ENCODE measurements at places on chromosomes 2 and 18.

DNA sequence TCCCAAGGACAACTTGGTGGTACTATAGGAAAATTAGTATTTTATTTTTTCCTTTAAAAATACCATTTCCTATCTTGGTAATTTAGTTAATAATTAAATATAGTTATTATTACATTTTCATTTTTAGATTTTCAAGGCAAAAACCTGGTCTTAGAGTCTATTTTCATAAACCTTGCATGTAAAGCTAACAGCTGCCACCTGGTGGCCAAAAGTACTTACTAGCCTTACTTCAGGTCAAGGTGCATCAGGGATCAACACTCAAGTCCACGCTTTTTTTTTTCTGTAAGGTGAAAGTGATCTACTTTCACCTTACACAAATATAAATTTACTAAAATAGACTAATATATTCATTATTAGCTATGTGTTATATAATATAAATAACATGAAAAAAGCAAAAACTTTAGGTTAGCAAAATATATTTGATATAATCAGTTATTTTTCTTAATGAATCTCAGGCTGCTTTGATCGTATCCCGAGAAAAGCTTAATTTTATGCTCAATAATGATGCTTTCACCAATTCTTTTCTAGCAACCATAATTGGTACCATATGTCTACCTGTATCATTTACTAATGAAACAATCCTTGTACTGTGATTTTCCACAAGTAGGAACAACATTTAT is 62.5 kb downstream of the RELCH start:
- DNase-seq, result peak; percentile 55

GRCh38 chr2:39429746-39430145 is 7.3 kb downstream of the MAP4K3 start:
- DNase-seq, result no peak

- DNase-seq, result no peak
Measured at GRCh38 chr2:232228332-232228731, 150.2 kb upstream of the ALPP start.

DNA sequence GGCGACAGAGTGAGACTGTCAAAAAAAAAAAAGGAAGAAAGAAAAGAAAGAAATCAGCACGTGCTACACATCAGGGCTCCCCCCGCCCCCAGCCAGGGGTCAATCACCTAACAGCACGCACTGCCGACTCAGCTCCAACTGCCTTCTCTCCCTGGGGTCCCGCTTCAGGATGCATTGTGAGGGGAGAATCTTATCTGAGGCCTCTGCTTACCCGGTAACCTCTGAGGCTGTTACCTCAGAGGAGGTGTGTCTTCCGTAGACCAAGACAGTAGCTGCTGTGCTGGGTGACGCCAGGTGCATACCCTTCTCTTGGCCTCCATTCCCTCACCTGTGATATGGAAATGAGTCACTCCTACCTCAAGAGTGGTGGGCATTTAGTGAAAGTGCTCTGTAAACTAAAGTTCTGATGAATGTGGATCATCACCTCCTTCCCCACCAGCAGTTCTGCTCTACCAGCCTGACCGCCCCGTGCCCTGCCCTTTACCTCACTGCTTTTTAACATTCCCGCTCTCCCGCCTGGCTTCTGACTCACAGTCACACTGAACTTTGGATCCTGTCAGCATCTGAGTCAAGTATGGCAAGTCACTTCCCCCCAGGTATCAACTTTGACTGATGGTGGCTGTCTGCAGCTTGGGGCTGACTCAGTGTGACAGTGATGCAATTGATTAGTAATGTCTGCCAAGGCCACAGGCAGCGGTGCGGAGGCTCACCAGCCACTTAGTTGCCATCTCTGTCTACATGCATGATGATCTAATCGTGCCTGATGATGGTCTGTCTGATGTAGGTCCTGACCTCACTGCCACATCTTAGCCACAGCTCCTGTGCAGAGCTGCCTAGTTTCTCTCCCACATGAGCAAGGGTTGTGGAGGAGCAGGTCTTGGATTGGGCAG is 20.1 kb downstream of the ARID5A start:
- peak; percentile 50 for DNase-seq

- DNase-seq, result no peak
Measured at GRCh38 chr2:10333247-10333613, 30.5 kb downstream of the HPCAL1 start.

GRCh38 chr2:147250652-147251356 is 594.0 kb upstream of the ACVR2A start:
- DNase-seq, result no peak

GRCh38 chr2:119638685-119639554 is 40.1 kb upstream of the TMEM177 start:
- DNase-seq, result no peak

DNA sequence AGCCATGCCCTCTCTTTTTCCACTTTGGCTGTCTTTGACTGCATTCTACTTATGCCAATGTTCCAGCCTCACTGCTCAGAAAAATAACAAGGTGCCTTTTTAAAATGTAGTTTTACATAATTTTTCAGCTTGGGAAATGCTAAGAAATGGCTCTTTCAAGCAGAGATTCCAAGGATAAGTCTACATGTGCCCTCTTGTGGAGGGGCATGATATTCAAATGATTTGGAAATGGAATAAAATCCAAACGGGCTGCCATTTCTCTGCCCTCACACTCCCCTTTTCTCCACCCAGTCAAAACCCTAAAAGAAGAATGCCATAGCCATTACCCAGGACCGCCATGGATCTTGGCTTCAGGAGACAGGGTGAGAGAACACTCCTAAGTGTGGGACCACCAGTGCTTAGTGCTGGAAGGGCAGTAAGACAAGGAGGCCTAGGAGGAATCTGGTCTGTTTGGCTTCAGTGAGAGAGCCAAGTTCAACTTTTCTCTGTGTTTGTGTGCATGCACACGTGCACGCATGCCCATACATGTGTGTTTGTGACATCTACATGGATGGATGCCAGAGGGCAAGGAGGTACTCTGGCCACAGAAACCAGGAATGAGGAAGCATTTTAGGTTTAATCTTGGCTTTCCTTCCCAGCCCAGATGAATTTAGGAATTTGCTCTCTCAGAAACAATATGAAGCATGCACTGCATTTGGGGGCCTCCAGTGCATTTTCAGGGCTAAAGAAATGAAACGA is 174.0 kb upstream of the SLC14A2 start:
- DNase-seq, result no peak

DNA sequence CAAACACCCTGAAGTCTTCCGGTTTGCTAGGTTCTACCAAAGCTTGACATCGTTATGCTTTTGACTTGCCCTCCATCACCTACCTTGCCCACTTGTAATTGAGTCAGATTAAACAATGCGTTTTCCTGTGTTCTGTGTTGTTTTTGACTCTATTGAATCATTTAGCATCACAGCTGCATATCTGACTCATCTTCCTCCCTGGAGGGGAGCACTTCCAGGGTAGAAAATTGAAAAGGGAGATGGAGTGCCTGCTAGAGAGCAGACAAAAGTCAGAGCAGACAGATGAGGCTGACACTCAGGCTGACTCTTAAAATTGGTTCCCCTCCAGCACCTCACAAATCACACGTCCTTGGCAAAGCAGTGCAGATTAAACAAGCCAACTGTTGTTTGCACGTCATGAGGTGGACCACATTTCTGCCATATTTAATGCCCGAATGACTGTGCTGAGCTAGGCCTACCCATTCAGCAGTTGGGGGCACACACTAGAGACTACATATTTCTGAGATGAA is 2.2 kb downstream of the MPP4 start:
- DNase-seq, result no peak

DNA sequence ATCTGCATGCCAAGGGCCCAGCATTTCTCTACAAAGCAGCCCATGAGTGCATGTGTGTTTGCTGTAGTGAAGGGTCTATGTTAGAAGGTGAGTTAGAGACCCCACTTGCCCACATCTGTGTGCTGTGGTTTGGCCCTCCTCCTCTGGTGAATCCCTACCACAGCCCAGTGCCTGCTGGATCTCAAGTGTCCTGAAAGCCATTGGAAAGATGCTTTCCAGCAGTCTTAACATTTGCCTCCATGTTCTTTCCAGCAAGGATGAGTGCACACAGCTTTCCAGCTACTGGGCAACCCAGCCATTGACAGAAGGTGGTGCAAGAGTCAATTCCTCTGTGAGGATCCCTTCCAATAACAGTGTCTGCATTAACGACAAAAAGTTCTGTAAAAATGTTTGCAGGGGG is 13.6 kb downstream of the CRIM1 start:
- no peak for DNase-seq

GRCh38 chr18:13488281-13488929 is 238.0 kb downstream of the FAM210A start:
- DNase-seq, result no peak

- no peak for DNase-seq
Measured at GRCh38 chr2:8847400-8847799, 10.0 kb upstream of the KIDINS220 start.

- no peak for DNase-seq
Measured at GRCh38 chr2:134683561-134684112, 35.2 kb downstream of the TMEM163 start.

DNA sequence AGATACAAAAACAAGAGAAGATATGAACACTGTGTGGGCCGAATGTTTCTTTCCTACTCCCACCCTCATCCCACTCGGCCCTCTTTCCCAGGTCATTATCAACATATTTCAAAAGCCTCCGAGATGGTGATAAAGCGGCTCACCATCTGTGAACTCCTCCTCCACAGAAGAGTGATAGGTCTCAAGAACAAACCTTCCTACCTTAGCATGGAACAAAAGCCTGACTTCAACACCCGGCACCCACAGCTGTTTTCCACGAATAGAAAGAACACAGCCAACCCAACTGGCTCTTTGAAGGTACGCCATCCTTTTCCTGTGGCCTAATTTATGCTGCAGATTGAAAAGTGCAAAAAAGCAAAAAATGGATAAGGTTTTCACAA is 28.8 kb downstream of the BCL2 start:
- DNase-seq, result no peak

DNA sequence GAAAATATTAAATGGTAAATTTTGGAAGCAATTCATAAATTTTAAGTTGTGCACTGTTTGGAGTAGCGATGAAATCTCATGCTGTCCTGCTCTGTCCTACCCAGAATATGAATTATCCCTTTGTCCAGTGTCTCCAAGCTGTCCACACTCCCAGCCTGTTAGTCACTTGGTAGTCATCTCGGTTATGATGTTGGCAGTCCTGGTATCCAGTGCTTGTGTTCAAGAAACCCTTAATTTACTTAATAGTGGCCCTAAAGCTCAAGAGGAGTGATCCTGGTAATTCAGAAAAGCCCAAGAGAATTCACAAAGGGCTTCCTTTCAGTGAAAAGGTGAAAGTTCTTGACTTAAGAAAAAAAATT is 71.8 kb upstream of the STAM2 start:
- DNase-seq, result no peak

DNA sequence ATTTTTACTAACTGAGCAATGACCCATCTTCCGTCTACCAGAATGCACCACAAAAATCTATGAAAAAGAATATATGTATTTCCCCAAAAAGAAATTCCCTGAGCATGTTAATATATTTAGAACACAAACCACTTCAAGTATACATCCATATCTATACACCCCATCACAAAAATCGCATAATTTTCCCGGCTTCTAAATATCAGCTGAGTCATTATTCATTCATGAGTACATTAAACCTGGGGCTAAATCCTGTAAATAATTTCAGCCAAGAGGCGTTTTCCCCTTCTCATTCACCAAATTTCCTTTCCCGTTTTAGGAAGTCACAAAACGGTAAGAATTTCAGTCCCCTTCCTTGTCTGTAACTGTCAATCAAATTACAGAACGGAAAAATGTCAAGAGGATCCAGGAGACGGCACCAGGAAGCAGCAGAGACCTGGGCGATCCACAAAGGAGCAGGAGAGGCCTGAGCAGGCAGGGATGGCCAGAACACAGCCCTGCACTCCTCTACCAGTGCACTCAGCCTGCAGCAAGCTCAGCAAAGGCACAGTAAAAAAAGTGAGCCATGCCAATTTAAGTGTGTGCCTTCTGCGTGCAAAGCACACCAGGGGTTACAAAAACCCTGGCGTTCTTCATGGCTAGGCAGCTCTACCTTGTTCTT is 300.7 kb downstream of the TCF4 start:
- DNase-seq, result no peak

GRCh38 chr2:176109946-176110345 is 2.9 kb downstream of the HOXD11 start:
- DNase-seq, result no peak

DNA sequence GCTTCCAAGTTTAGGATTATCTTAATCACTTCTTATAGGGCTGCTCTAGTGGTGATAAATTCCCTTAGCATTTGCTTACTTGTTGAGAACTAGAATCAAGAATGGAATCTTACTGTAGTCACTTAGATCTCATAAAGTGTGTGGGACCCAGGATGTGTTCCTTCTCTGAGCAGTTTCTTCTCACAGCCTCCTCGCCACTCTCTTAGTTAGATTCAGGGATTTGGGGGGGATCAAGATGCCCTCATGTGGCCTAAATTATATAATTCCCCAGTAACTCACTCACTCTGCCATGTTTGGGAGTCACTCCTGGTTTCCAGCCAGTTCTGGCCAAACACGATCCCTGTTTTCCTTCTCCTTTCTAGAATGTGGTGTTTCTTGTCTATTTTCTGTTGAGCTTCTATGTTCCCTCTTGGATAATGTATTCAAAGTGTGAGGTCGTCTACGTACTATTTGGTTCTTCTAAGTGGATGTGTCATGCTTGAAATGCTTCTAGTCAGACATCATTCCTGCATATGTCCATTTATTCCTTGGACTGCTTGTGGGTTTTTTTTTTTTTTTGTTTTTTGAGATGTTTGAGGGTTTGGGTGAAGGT is 414.9 kb upstream of the SYT4 start:
- no peak for DNase-seq

- no peak for DNase-seq
Measured at GRCh38 chr2:78383576-78383975, 641.9 kb upstream of the REG3G start.

DNA sequence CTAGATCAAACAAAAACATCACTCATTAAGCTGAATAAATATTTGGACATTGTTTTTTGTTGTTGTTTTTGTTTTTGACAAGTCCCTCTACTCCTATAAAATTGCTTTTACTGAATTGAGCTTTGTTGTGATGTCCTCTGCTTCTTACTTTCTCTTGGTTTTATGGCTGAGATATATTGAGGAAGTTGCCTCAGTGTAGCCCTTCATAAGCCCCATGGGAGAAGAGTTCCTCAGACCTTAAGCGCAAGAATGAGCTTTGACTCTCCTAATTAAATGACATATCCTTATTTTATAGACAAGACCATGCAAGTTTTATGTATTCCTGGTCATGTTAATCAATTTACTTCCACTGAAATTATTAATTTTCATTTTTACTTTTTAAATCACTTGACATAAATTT is 54.9 kb downstream of the CERKL start:
- DNase-seq, result no peak

GRCh38 chr2:223599640-223600380 is 2.4 kb downstream of the SCG2 start:
- no peak for DNase-seq

- DNase-seq, result no peak
Measured at GRCh38 chr18:74390900-74391299, 66.2 kb downstream of the DIPK1C start.

DNA sequence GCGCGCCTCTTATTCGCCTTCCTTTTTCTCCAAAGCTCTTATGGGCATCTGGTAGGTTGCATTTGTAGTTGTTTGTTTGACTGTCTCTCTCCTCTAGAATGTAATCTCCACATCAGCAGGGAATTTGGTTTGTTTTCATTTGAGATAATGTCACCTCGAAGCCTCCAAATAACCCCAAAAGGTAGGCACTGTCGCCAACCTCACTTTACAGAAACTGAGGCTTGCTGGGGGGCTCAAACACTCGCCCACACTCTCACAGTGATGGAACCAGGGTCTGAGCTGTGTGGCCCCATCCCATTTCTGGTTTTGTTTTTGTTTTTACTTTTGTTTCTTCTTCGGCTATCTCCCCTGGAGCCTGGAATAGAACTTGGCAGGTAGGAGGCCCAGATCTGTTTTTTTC is 172.2 kb upstream of the MYCN start:
- DNase-seq, result no peak

GRCh38 chr2:128437204-128437565 is 118.5 kb upstream of the HS6ST1 start:
- DNase-seq, result no peak
